ENCODE measurements at places on chromosomes 3 and 15.

- no peak for DNase-seq
These were observed 205.9 kb upstream of the CDIN1 start for GRCh38 chr15:36373550-36373949.

GRCh38 chr3:24493746-24494617 is 668 bp downstream of the THRB start:
- DNase-seq, result no peak

DNA sequence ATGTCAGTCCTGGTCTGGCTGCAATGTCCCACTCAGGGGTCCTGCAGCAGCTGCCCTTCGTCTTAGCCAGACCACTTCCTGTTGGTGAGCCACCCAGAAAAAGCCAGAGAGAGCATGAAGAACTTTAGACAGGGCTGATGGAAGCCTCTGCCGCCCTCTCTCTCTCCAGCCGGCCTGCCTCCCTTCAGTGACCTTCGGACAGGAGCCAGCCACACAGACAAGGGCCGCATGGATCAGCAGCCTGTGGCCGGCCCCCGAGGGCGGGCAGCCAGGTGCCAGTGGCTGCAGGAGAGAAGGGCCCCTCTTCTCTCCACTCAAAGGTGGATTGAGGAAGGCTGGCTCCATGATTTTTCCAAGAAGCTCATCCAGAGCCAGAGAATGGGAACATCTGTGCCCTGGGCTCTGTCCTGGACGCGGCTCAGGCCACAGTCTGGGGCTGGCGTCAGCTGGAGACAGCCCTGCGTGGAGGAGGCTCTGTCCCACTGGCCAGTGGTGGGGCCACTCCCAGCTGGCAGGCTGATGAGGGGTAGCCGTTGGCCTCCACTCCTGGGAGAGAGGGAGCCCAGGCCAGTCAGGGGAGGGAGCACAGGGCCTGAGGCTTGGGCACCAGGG is 42.9 kb downstream of the ISG20 start:
- no peak for DNase-seq

DNA sequence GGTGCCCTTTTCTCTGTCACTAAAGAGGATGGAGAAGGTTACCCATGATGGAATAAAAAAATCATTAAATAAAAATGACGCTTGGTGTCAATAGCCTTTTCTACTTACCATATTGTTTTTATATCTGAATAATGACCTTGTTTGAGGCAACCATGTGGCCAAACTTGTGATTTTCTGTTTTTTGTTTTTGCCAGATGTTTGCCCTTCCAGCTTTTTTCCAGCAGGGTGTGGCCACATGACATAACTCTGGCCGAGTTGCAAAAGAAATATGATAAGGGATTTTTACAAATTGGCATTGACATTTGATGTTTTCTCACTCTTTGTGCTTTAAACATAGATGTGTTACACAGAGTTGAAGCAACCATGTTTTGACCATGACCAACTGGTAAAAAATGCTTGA is 39.7 kb upstream of the EPHA3 start:
- DNase-seq, result no peak

GRCh38 chr3:37219266-37219665 is 44.9 kb upstream of the LRRFIP2 start:
- DNase-seq, result no peak

GRCh38 chr3:13046569-13047274 is 26.5 kb downstream of the IQSEC1 start:
- no peak for DNase-seq

DNA sequence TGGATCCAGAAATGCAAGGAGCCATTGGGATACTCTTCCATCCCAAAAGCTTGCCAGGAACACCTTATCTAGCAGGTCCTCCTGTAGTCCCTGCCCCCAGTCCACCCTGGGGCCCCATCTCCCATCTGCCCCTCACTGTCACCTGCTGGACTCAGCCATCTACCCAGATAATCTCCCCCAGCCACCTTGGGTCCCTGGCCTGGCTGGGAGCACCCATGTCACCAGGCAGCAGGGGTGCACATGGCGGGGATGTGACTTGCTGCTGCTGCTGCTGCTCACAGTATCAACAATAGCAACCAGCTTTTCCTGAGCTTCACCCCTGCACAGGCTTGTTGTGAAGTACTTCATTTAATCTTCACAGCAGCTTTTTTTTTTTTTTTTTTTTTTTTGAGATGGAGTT is 12.6 kb downstream of the PTH1R start:
- DNase-seq, result no peak

GRCh38 chr3:11706604-11707003 is 62.9 kb upstream of the VGLL4 start:
- DNase-seq, result no peak

DNA sequence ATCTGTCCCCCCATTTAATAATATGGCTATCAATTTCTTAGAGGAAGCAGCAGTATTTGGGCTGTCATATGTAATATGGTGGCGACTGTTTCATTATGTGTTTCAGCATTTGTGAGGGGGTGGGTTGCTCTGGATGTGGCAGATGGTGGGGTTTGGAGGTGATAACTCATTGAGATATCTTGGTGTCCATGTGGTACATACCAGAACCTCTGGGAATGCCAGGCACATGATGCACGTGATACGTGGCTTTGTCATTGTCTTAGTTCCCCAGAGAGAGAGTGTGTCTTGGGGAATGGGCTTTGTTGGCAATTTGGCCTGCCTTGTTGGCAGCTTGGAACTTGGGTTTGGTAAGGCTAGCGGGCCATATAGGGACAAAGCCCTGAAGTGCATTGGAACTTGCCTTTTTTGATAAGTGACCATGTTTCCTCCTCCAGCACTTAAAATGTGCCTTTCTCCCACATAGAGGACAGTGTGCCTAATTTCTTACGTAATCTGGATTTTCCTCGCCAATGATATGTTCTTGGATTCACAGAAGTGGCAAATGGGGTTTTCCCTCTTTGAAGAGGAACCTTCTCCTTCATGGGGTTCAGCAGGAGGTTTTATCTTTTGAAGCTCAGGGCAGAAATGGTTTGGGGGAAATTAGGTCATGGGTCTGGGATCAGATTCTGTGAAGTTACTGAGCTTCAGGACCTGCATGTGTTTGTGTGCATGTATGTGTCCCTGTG is 79.5 kb downstream of the DNASE1L3 start:
- no peak for DNase-seq

DNA sequence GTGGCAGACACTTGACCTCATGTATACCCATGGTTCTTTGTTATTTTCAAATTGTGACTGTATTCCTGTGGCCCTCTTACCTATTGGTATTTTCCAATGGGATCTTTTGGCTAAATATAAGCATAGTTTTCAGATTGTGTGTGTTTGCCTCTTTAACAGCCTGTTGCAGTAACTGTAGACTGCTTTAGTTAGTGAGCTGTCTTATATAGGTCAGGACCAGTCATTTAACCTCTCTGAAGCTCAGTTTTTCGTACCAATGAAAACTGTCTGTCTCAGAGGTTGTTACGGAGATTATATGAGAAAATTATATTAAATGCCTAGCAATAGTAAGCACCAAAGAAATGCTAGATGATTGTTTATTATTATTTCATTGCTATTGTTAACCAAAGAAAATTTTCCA is 29.3 kb upstream of the CAPN3 start:
- DNase-seq, result no peak

- DNase-seq, result no peak
These were observed 2.0 kb upstream of the TRIM59 start for GRCh38 chr3:160451602-160452001.

GRCh38 chr3:23000371-23000770 is 202.8 kb upstream of the UBE2E2 start:
- DNase-seq, result no peak

- DNase-seq, result no peak
These were observed 48.7 kb downstream of the VGLL3 start for GRCh38 chr3:86942206-86942605.

DNA sequence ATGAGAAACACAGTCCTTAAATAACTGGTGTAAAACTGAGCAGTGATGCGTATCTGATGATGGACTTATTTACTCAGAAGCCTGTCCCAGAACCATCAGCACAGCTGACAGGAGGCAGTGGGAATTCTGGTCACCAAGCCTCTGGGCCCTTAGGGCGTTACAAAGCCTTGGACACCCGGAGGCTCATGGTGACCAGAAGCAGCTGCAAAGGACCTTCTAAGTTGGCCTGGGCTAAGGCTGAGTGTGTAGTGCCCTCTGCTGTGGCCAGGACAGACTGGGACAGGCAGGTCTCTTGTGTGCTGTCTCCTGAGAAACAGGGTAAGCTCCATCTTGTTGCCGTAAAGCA is 168.9 kb downstream of the ATP10A start:
- DNase-seq, result no peak

DNA sequence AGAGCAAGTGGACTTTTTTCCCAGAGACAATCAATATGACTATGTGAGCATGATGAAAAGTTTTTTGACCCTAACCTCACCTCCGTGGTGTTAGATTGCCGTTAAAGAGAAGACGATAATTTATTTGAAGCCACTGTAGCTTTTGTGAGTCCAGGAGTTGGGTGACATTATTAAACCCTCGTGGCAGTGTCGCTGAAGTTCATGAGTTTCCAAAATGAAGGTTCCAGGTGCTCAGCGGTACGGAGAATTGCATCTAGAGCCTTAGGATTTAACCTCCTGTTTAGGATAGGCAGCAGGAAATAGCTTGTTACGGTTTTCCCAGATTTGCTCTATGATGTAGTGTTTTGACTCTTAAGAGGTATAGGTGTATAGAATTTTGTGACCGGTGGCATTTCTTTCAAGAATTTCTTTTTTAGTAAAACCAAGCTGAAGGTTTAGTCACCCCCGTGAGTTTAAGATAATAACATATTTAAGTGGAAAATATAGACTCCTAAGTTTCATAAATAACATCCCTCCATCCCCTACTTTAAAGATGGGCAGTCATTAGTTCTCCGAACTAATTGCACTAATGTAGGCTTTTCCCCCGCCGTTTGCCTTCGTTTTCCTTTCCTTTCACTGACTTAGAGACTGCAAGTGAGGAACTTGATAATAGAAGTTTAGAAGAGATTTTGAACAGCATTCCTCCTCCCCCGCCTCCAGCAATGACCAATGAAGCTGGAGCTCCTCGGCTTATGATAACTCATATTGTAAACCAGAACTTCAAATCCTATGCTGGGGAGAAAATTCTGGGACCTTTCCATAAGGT is 2.0 kb downstream of the SMC4 start:
- no peak for DNase-seq

- no peak for DNase-seq
These were observed 730.2 kb downstream of the TUSC7 start for GRCh38 chr3:117439812-117440211.

GRCh38 chr3:51390246-51391074 is 625 bp upstream of the RBM15B start:
- DNase-seq, result no peak

GRCh38 chr3:183576487-183577107 is 21.1 kb upstream of the KLHL6 start:
- DNase-seq, result no peak

GRCh38 chr15:60803059-60803458 is 324.1 kb upstream of the ICE2 start:
- DNase-seq, result no peak

DNA sequence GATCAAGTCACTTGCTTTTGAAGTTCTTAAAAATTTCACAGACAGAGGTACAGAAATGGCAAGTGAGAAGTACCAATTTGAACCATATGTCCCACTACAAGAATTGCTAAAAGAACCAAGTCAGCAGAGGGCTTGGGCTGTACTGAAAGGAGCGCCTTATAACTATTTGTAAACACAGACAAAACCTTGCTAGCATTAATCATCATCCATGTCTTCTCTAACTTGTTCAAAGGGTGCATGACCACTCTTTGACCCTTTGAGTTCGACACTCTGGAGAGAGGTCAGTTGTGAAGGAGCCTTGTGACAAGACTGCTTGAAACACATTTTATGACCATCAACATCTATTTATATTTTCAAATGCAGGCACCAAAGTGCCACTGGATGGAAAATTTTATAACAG is 191.7 kb downstream of the PDZRN3 start:
- no peak for DNase-seq

DNA sequence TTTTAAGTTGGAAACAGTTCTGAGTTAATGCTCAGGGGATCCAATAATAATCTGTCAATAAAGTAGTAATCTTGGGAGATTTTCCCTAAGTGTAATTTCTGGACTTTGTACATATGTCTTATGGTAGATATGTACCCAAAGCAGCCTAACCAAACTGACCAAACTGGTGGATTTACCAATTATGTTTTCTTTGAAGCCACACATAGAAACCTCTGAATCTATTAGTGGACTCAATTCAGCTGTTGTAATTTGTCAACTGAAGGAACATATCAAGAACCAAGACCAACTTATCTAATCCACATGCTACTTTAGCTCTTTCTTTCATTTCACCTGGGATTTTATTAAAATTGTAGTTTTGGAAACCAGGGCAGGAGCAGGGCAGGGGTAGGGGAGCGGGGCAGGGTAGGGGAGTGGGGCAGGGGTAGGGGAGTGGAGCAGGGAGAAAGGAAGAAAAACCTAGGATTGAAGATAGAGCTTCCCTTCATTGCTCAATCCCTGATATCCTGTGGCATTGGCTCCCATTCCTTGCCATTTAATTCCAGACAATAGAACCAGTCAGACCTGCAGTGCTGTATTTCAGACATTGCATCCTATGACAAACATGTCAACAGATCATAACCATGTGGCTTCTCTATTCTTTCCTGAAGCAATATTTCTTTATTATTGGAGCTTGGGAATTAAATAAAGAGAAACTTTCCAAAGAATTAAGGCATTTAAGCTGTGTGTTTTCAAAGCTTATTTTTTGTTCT is 101.8 kb downstream of the NFKBIZ start:
- DNase-seq, result no peak

DNA sequence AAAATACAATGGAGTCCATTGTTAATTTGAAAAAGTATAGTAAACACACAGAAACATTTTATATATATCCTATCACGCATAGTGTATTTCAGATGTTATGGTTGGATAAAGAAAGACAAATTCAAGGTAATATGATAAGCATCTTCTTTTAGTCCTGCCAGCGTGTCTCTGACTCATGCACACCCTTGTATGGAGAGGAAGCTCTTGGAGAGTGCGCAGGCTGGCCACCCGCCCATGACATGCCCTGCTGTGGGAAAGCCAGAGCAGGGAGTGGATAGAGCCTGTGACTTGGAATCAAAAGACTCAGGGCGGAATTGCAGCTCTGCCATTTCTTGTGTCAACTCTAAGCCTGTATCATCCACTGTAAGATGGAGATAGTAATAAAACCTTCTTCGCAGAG is 23.0 kb upstream of the COPG1 start:
- DNase-seq, result no peak

GRCh38 chr15:33104212-33104611 is 90.3 kb downstream of the FMN1 start:
- no peak for DNase-seq

Data from cortex of kidney (tissue), 1 donor.